ENCODE measurements at places on chromosomes 12 and 14.

DNA sequence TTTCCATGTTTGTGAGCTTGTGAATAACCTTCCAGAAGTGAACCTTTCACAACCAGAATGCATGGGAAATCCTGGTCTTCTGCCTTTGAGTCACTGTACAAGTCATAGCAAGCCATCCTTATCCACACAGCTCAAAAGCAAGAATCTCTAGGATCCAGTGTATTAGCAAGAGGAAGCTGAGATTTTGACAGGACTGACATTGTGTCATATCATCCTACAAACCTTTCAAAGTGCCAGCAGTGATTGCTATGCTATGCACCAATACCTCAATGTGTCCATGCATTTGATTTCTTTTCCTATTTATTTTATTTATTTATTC is 13.5 kb upstream of the NRDE2 start:
- DNase-seq: no peak

- no peak for DNase-seq
Observed at GRCh38 chr14:58002618-58003017, 136.7 kb upstream of the SLC35F4 start.

- no peak for DNase-seq
Observed at GRCh38 chr14:51328064-51328771, 88.2 kb downstream of the TMX1 start.

- DNase-seq: no peak
Observed at GRCh38 chr14:33250963-33251362, 312.3 kb downstream of the NPAS3 start.

- no peak for DNase-seq
Observed at GRCh38 chr12:65826353-65827171, 2.3 kb downstream of the HMGA2 start.

GRCh38 chr12:117024961-117025480 is 74.2 kb downstream of the TESC start:
- DNase-seq: no peak
